ENCODE measurements at places on chromosomes 3 and 15. TPM values are rescaled to one million over a fixed set of nuclear protein-coding genes. Genes with fewer than 3 reads are reported as not detected.

Gene FRMD4B
- total RNA-seq = 42.0 TPM

DNA sequence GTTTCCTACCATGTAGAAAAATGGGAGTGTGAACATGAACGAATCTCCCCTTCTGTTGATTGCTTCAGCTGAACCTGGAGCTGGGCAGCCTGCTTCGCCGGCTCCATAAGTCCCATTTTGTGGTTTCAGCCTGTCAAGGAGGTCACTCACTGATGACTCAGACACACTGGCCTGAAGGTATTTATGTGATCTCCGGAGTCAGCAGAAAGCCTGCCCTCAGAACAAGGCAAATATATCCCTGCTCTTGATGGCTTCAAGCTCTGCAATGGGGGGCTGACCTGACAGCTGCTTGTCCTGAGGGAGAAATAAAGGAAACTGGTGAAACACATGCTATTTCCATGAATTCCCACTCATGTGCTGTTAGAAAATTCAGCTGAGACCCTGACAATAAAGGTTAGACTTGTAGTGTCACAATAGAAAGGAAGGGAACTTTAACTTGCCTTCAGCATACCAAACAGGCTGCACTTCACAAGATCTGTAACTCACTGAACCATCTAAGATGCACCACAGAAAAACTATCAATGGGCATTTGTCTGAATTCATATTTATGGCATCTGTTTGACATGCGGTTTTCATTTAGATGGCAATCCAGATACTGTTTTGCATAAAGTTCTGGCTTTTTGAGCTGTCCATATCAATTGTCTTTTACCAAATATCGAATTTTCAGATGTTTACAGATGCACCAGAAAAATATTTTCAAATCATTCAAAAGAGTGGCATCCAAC lies 282.0 kb upstream of the VEPH1 start:
- peak; percentile 82 for DNase-seq

GRCh38 chr15:26773067-26773877 lies 406 bp upstream of the GABRB3 start:
- DNase-seq = no peak

DNA sequence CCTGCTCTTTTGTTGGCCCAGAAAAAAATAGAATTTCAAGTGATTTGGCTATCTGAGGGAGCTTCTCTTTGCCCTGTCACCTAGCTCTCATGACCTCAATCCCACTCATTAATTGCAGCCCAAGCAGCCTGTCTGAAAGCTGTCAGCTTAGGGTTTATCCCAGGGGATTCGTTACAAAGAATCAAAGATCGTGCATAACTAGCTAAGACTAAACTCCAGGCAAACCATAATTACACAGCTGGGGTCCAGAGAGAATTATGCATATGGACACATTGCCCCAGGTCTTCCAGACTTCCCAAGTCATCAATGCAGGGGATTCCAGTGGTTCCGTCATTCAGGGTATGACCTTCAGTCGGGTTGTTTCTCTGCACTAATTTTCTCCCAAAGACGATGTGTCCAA lies 91.6 kb upstream of the CBLB start:
- DNase-seq = no peak

Gene SIAH2
- 23.7 TPM for total RNA-seq

Gene C3orf49
- total RNA-seq = not detected

Gene FAM98B
- 22.8 TPM for total RNA-seq

DNA sequence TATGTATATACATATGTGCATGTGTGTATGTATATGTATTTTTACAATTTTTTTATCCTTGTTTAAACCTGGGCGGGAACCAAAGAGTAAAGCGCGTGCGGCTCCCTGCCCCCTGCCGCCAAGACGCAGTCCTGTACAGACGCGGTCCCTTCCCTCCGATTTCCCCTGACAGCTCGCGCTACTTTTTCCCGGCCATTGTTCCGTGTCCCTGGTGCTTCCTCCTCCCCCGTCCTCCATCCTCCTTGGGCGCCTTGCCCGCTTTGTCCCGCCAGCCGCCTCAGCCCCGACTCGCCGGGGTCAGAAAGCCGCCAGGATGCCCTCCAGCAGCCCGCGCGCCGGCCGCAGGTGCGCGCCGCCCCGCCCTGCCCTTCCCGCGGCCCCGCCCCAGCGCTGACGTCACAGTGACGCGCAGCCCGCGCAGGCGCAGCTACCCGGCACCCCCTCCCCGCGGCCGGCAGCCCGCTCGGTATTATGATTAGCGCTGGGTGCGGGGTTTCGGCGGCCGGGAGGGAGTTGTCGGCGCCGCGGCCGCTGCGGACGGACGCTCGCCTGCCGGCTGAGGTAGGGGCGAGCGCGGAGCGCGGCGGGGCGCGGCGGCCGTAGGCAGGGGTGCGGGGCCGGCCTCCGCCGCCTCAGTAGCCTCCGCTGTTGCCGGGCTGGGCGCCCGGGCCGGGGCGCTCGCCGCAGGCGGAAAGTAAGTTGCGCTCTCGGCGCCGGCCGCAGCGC lies at the start of gene SNRK:
Gene SNRK, plus strand, starts transcription at position 426 of the 726 bp plus-strand sequence. CDS start 16,664 bp downstream, outside the sequence.
- DNase-seq = peak; percentile 81

DNA sequence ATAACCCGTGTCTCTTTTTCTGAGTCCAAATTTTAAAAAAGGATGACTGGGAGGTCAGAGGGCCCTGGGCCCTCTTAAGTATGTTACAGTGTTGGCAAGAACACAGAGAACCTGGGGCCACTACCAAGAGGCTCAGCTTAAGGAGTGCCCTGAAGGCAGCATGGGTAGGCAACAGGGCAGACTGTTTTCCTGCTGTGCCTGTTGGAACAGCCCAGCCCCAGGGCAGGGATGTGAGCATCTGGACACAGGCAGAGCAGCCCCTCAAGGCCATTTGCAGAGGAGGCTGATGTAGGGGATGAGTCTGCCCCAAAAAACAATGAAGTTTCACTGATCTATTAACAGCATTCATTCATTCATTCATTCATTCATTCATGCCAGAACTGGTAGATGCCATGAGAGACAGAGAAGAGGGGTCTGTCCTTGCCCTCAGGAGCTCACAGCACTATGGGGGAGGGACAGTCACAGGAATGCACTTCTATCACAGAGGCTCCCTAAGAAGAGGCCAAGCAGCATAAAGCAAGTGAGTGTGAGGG lies 2.2 kb upstream of the LTF start:
- DNase-seq = no peak

DNA sequence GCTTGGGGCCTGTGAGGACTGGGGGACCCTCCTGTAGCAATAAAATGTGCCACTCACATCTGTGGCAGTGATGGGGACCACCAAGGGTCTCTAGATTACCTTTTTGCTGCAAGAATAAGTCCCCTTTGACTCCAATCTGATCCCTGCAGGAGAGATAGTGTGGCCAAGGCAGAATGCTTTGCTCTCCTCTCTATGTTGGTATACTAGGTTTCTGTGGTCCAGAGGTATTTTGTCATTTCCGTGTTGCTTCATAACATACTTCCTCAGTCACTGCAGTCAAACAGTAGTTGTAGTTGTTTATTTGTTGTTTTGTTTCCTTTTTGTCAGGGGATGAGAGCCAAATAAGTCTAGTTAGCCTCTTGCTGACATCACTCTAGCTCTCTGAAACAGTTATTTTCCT lies 13.1 kb upstream of the NAALADL2 start:
- no peak for DNase-seq

Gene LRRC2
- under 0.01 TPM for total RNA-seq

DNA sequence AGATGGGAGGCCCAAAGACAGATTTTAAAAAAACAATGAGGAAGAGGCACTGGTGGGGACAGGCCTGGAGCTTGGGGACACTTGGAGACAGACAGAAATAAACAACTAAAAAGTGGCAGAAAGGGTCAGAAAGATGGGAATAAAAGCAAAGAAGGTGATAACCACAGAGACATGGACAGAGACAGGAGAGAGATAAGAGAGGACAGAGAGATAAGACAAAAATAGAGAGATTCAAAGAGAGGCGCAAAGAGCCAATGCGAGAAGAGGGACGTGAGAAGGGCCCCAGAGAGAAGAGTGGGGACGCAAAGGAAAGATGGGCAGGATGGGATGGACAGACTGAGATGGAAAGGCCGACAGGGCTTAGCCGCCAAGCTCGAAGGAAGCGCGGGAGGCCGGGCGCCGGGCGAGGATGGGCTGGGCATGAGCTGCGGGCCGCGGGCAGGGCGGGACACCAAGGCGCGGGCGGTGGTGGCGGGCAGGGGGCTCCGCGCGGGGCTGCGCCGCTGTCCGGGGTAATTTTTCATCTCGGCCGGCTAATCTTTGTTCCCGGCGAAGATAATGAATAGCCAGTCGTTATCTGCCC lies 3.1 kb upstream of the GATA2 start:
- DNase-seq = no peak

DNA sequence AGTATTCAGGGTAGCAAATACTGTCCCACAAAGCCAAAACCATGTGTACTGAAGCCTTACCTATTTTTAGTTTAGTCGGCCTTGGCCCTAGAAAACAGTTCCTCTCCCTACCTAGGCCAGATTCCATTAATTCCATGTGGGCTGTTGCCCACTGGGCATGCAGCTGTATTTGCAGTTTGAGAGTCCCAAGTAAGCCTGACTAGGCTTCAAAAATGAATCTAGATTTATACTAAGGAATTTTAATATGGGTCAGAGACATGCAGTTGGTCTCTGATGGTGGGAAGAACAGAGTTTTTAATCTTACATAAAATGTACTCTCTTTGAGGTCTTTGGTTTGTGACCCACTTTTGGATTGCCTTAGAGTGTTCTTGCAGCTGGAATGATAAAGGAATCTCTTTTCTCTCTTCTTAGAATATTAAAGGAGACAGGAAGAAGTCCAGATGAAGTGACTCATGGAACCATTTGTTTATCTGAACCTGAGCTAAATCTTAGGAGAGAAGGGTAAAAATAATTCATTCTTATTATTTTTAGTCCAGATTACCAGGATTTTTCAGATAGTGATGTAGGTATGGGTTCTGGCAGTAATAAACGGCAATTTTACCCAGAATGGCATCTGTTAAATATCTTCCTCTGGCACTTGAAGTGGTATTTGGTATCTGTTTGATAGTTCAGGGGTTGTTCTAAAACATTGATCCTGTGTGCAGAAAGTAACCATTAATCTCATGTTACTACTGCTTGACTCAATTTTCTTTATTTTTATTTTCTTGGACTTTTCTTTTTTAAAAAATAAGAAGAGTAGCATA lies 33.8 kb downstream of the GLCE start:
- no peak for DNase-seq

Gene GPR156
- total RNA-seq = 1.2 TPM

Gene EPB42
- not detected for total RNA-seq

- no peak for DNase-seq
These were observed 20.0 kb upstream of the PHC3 start for GRCh38 chr3:170201527-170201926.

GRCh38 chr15:64009798-64010261 lies 36.5 kb downstream of the DAPK2 start:
- peak; percentile 88 for DNase-seq

DNA sequence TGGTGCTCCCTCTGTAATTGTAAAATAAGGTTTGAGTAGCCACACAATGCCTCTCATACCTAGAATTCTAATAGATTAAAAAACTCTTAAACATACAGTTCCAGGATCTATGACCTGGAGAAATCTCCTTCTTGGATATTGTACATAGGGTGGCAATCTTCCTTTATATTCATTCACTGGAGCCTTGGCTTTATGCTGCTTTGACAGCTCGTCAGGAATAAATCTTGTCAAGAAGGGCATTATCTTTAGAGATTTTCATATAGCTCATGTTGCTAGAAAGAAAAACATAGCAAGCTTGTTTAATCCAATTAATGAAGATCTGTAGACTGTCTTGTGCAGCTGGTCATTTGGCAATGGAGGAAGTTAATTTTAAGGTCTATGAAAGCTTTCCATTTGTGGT lies 131.1 kb downstream of the PYDC2 start:
- no peak for DNase-seq

Gene NKIRAS1
- 7.3 TPM for total RNA-seq

- no peak for DNase-seq
These were observed 7.4 kb upstream of the ANO10 start for GRCh38 chr3:43629257-43629656.

Gene MOBP
- total RNA-seq = not detected

DNA sequence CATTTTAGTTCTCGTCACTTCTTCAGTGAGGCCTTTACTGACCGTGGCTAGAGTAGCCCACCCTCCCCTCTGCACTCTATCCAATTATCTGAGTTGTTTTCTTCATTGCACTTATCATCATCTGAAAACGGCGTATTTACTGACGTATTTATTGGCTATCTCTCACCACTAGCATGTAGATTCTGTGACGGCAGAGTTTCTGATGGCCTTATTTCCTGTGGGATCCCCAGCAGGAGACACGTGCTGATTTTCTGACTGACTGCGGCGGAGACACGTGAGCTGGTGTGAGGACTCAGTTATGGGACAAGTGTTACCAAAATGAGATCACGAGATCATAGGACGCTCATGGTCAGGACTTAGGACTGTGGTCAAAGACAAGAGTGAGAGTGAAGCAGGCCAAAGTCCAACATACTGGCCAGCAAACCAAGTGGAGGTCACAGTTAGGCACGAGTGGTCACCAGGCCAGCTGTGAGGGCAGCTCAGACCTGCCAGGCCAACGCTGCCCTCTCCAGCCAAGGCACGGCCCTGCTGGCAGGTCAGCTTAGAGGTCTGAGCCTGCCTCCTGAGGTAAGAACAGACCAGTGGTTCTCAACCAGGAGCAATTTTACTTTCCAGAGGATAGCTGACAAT lies 50.6 kb upstream of the BNIP2 start:
- DNase-seq = no peak

- no peak for DNase-seq
These were observed 6.7 kb downstream of the KBTBD13 start for GRCh38 chr15:65083262-65083701.

Gene LRRC49
- 9.0 TPM for total RNA-seq

DNA sequence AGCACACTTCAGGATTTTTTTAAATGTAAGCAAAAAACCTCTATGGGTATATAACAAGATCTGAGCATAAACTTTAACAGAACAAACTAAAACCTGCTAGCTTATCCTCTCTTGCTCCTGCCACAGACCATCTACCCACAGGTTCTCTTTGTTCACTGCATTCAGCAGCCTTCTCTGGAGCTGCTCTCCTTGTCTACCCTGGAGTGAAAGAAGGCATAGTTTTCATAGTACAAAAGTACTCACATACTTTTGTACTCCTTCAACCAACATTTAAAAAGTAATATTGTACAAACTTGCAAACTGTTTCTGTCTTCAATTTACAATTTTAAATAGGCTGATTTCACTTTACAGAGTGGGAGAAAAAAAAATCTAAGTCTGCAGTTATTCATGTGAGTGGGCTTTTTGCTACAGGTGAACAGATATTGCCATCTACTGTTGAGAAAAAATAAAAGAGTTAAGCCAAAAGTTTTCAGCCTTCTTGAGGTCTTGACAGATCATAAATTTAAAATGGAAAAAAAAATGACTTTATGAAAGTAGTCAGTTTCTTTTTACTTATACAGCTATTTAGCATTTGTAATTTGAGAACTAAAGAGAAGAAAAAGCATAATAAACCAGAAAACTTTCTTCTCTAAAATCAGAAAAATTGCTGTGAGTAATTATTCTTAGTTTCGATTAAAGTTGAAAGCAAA lies 20.4 kb downstream of the TERC start:
- peak; percentile 13 for DNase-seq

GRCh38 chr15:63277893-63278456 lies 570 bp downstream of the APH1B start:
- DNase-seq = peak; percentile 27

Gene AADACL2
- not detected for total RNA-seq

GRCh38 chr3:51706021-51706485 lies 815 bp upstream of the GRM2 start:
- DNase-seq = no peak

GRCh38 chr3:125207949-125208568 lies 4.5 kb downstream of the SLC12A8 start:
- no peak for DNase-seq

Gene SEMA3B
- total RNA-seq = 23.9 TPM

All from mammary epithelial cell (primary cell).